ENCODE measurements at places on chromosomes 6 and 20.

- DNase-seq = no peak
These were observed 85.4 kb upstream of the MYLIP start for GRCh38 chr6:16043171-16044135.

- peak; percentile 13 for DNase-seq
These were observed 414.2 kb upstream of the SPTLC3 start for GRCh38 chr20:12594410-12595088.

GRCh38 chr6:19380293-19380692 lies 456.9 kb upstream of the ID4 start:
- no peak for DNase-seq

DNA sequence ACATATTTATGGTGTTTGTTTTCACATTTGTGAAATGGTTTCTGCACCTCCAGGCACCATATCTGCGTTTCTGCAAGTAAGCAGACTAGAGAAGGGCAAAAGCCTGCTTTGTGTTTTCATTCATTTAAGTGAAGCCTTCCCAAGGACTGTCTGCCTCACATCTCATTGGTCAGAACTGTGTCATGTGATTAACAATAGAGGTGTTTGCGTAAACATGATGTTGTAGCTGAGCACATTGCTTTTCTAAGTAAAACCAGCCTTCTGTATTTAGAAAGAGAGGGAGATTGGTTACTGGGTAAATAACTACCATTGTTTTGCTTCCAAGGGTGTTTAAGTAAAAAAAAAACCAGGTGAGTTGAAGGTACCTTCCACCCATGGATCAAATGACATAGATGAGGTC lies 39.7 kb downstream of the SH3BGRL2 start:
- no peak for DNase-seq

DNA sequence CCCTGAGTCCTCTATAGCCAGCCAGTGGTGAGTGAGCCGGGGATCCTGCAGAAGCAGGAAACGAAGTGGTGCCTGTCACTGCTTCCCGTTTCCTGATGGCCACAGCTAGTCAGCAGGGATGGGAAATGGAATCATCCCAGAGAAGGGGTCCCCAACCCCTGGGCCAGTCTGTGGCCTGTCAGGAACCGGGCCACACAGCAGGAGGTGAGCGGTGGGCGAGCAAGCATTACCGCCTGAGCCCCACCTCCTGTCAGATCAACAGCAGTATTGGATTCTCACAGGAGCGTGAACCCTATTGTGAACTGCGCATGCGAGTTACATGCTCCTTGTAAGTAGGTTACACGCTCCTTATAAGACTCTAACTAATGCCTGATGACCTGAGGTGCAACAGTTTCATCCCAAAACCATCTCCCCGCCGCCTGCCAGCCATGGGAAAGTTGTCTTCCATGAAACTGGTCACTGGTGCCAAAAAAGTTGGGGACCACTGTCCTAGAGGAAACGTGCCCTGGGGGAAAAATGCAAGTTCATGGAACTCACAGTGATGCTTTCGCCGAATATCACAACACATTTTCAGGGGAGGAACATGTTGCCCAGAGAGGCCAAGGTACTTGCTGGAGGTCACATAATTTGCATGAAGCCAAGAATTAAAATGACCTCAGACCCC lies 113.8 kb downstream of the JPH2 start:
- no peak for DNase-seq

- DNase-seq = peak; percentile 75
These were observed 8.8 kb upstream of the C20orf144 start for GRCh38 chr20:33653218-33653899.

GRCh38 chr6:484086-484745 lies 92.7 kb downstream of the IRF4 start:
- DNase-seq = no peak

DNA sequence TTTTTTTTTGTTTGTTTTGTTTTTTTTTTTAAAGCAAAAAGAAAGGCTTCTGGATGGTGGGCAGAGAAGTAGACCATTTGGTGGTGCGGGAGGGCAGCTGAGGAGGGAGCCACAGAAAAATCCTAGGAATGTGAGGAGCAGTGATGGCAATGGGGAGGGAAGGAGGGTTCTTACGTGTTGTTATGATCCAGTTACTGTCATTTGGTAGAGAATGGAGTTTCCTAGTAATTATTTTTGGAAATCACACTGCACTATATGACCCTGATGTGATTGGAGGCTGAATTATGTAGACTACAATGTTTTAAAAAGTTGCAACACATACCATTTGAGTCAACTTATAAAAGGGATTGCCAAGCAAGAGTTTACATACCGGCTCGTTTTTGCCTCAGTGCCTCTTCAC lies 22.1 kb downstream of the ADGRF5 start:
- DNase-seq = no peak

DNA sequence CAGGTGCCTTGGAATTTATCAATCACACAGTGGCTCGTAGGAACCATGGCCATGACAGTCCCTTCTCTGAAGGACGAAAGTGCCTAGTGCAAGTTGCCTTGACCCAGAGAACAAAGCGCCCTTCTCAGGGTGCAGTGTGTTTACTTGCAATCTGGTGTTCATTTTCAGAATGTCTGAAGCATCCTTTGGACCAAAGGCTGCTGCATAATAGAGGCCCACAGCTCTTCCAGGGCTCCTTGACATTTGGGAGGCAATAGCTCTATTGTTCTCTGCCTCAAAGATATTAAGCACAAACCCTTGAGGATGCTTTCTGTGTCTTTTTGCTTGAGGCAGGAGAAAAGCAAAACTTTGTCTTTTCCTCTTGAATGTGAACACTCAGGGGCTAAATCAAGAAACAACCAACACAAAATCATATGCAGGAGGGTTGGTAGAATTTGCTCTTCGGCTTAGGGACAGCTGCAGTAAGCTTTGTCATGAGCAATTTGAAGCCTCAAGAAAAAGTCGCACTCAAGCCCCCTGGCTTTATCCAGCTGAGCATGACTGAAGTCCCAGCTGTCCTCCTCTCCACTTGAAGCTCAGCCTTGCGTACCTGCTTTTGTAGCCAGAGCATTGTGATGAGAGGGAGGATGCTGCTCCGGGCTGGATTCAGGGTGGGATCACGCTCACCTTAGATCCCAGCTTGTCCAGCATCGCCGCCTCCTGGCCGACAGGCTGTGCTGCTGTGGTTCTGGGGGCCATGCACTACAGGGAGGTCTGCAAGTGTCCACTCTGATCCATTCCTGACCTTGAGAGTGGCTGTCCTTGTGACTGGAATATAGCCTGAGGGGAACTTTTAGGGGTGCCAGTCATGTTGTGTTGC lies 495.4 kb downstream of the CDH26 start:
- DNase-seq = no peak
